Posterior cingulate gyrus (tissue), 11 donors: ENCODE measurements at places on chromosomes 7 and 10.

DNA sequence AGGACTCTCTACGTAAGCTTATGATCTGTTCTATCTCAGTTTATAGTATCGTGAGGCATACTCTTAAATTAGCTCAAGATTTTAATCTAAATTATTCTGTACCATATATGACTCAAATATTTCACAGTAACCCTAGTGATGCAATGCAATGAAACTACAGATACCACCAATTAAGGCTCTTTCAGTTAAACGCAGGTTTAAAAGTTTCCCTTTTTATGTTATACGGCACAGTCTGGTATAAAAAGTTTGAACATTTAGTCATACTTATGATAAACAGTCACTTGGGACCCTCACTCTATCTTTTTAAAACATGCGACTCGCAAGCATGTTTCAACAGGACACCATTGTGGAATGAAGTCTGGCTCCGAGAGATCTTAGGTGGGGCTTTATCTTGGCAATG is 107.2 kb downstream of the CDK6 start:
- DNase-seq: no peak

DNA sequence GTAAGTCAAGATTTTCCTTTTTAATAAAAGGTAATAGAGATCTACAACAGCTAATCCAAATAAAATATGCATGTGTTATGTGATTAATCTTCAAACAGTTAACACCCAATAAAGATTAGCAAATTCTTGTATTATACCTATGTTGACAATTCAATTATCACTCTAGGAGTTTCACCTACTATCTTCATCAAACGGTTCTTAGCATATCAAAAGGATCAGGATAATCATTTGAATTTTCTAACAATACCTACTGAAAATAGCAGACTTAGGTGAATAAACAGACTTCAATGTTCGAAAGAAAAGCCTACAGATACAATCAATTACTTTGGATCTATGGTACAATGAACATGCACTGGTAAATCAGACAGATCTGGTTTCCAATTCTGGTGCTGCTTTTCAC is 268.3 kb downstream of the CACNA2D1 start:
- no peak for DNase-seq

DNA sequence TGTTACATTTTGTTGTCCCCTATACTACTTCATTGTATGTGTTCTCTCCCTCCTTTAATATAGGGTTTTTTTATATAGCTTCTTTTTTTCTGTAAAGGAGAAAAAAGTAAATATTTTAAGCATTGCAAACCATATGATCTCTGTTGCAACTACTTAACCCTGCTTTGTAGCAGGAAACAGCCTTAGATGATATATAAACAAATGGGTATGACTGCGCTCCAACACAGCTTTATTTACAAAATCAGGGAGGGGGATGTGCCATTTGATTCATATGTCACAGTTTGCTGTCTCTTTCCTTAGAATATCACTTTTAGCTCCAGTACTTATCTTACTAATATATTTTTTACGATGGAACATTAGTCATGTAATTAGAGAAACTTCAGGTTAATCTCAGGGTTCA is 155.2 kb upstream of the GNAI1 start:
- no peak for DNase-seq

GRCh38 chr7:126727930-126728391 is 524.8 kb downstream of the GRM8 start:
- no peak for DNase-seq

- no peak for DNase-seq
Observed at GRCh38 chr7:82617156-82617555, 173.6 kb upstream of the CACNA2D1 start.

DNA sequence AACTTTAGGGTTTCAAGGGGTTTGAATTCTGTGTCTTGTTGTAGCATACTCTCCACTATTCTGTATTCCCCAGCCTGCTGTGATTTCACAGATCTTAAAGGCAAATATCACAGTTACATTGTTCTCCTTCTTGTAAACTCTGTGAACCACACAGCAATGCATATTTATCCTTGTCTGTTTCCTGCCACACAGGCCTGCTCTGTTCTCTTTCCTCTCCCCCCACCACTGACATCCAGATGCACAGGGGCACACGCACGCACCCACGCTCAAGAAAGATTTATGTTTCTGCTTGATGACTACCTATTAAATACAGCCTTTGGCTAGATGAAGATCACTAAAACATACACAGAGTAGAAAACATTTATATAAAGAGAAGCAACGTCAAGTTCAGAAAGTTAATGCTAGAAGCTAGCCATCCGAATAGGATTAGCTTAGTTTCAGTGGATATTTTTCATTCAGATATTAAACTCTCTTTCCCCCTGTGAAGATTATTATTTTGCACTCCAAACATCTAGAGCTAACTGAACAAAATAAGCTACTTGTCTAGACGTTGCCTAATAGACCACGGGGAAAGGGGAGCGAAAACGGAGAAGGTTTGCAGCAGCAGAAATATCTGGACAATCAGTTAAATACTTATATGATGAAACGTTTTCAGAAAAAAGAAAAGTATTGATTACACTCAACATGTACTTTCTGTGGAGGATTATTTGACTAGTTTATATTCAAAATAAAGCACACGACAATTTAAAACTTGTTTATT is 193.1 kb upstream of the SEMA3C start:
- no peak for DNase-seq

DNA sequence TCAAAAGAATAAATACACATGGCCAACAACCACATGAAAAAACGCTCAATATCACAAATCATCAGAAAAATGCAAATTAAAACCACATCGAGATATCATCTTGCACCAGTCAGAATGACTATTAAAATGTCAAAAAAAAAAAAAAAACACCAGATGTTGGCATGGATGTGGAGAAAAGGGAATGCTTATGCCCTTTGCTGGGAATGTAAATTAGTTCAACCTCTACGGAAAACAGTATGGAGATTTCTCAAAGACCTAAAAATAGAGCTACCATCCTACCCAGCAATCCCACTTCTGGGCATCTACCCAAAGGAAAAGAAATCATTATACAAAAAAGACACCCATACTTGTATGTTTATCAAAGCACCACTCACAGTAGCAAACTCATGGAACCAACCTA is 45.0 kb upstream of the DIP2C start:
- no peak for DNase-seq

GRCh38 chr7:150415161-150416153 is 35.0 kb upstream of the GIMAP8 start:
- no peak for DNase-seq

DNA sequence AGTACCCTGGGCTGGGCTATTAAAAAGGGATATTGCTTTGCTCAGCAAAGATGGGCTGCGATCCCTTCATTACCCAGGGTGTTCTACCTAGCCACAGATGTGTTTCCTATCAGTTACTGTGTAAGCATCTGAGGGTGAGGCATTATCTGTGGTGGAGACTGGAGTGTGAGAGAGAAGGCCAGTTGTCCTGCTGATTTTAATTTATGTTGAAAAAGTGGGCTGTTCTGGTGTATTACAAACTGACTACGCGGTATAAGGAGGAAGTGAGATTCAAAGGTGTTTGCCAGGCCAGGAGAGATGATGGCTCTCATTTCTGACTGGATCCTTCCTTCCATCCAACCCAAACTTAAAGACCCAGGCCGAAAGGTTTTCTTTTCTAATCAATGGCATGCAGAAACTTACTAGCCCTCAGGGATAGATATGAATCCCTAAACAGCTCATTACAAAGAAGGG is 7.6 kb downstream of the TCF7L2 start:
- DNase-seq: no peak

DNA sequence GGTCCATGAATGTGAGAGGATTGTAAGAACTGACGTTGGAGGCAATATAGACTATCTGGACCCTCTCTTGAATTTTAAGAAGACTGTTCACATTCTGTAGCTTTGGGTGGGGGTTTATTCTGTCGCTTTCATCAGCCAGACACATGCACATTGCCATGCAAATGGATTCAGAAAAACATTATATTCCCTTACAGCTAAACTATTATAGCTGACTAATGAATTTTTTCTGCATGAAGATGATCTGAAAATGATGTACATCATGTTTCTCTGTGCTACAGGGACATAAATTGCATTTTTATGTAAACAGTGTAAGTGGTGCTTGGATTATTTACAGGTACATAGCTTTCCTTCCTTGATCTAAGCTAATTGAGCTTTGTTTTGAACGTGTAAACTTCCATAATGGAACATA is 1.5 kb downstream of the MET start:
- DNase-seq: no peak

DNA sequence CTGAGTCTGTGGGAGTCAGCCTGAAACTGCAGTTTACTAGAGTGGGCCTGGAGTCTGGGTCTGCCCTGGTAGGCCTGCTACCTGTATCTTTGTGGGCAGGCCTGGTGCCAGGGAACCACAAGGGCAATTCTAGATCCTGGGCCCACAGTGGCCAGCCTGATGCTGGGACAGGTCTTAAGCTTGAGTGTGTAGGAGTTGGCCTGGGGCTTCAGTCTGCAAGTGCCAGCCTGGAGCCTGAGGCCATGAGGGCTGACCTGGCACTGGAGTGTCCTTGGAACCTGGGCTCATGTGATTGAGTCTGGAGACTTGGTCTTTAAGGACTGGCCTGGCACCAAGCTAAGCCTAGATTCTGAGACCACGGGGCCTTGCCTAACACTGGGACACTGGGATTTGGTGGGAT is 245.7 kb upstream of the TEX47 start:
- no peak for DNase-seq
